Spinal cord (tissue), 10 donors: ENCODE measurements at places on chromosomes 7 and 10. TPM values are rescaled to one million over a fixed set of nuclear protein-coding genes. Genes with fewer than 3 reads are reported as not detected.

Gene OGDHL
- polyA plus RNA-seq: 27.9 TPM

Gene PROSER2
- polyA plus RNA-seq: 2.4 TPM

DNA sequence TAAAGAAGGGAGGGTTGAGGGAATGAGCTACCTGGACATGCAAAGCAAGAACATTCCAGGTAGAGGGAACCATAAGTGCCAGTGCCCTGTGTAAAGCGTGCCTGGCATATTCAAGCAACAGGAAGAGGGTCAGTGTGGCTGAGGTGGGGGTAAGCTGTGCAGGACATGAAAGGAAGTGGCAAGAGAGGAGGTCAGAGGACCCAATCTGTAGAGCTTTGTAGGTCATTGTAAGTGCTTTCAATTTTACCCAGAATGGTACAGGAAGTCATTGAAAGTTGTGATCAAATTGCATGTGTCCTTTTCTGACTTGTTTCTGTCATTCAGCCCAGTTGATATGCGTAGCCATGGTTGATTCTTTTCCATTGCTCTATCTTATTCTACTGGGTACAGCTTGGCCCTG is 156.6 kb downstream of the NOC3L start:
- no peak for DNase-seq

DNA sequence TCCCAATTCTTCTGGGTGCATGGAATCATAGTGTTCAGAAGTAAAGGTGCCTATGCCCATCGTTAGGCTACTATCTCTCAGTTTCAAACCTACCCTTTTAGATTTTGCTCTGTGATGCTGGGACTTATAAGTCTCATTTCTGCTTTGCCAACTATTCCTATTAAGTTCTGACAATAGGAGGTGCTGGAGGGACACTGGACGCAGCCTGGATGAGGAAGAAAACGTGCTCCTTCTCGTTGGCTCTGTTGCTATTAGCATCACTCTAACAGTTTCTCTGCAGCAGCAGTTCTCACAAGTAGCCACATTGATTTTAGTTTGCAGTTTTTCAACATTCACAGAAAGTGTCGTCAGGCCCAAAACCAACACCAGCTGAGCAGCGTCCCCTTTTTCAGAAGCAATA is 72.4 kb downstream of the ABCC2 start:
- DNase-seq: peak; percentile 73

- DNase-seq: no peak
Observed at GRCh38 chr7:140212100-140212881, 35.5 kb upstream of the KDM7A start.

Gene OPN1SW
- 2.3 TPM for polyA plus RNA-seq

GRCh38 chr7:30775992-30776391 is 4.8 kb downstream of the MINDY4 start:
- no peak for DNase-seq

Gene MALRD1
- polyA plus RNA-seq: 1.5 TPM

- DNase-seq: no peak
Observed at GRCh38 chr7:156947120-156947843, 2.2 kb upstream of the NOM1 start.
